Esophagus squamous epithelium (tissue), 5 donors: ENCODE measurements at places on chromosomes 6 and 20.

DNA sequence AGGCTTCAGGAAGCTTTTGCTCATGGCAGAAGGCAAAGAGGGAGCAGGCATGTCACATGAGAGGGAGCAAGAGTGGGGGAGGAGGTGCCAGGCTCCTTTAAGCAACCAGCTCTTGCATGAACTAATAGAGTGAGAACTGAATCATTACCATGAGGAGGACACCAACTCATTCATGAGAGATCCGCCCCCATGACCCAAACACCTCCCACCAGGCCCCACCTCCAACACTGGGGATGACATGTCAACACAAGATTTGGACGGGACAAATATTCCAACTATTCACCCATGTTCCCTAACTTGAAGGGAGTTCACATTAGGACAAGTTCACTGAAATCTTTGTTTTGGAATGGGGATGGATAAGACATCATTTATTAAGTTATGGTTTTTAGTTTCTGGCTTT lies 155.2 kb upstream of the ESR1 start:
- DNase-seq, result no peak

DNA sequence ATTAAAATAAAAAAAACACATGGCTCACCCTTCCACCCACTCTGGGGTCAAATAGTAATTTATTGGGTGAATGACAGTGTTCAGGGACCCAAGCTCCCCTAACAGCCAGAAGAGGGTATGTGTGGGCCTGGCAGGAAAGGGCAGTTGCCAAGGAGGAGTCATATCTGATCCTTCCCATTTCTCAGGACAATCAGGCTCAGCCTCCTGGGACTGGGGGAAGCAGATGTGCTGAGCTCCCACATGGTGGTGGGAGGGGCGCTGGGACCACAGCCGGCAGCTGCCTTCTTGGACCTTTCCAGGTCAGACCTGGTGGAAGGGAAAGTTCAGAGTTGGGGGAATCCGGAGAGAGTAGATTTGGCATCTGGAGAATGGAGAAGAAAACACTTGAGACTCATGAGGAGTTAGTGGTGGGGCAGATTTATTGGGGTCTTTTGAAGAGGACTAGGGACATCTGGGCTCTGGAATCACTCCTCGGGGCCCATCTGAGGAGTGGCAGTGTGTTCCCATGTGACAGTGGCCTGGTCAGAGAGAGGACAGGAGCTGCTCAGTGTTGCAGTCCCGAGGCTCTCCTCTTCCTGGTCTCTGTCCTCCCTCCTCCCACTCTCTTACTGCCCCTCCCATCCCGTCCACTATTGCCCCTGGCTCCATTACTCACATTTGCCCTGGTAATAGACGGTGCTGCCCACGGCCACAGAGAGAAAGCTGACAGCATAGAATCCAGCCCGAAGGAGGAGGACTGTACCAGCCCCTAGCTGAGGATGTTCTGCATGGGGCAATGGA lies 3.0 kb downstream of the LST1 start:
- no peak for DNase-seq

- no peak for DNase-seq
These were observed 282.7 kb downstream of the NRN1 start for GRCh38 chr6:5723841-5724691.

- no peak for DNase-seq
These were observed 47.4 kb downstream of the COL21A1 start for GRCh38 chr6:56199956-56200355.

DNA sequence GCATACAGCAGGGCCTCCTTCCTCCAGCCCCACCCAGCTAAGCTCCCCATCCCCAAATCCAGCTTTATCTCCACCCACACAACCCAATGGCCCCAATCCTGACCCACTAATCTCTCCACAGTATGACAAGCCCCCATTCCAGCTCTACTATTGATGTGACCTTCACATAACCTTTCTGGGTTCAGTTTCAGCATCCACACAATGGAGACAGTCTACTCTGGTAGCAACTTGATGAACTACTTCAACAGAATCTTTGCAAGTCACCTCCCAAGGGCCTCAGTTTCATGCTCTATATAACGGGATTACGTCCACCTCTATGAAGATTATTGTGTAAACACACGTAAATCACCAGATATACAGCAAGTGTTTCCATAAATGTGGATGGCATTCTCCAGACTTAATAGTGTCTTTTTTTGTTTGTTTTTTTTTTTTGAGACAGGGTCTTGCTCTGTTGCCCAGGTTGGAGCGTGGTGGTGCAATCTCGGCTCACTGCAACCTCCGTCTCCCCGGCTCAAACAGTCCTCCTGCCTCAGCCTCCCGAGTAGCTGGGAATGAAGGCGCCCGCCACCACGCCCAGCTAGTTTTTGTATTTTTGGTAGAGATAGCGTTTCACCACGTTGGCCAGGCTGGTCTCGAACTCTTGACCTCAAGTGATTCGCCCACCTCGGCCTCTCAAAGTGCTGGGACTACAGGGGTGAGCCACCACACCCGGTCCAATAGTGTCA lies 1.4 kb downstream of the AHCY start:
- DNase-seq, result no peak

DNA sequence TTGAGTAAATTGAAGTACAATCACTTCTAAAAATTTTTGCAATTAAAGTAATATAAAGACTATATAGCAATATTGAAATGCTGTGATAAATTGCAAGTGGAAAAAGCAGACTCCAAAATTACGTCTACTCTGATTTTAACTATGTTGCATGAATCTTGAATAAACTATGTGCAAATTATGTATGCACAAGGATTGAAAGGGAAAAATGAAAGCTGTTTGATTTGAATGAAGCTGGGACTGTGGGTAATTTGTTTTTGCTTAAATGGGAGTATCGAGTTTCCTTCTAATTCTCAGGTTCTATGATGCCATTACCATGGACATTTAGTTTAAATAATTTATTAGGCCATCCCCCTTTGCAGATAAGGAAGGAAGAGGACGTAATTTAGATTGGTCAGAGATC lies 198.7 kb upstream of the MYLIP start:
- DNase-seq, result no peak
